ENCODE measurements at places on chromosomes 7 and 10.

- DNase-seq, result no peak
Observed at GRCh38 chr10:62000726-62001125, 99.2 kb downstream of the ARID5B start.

DNA sequence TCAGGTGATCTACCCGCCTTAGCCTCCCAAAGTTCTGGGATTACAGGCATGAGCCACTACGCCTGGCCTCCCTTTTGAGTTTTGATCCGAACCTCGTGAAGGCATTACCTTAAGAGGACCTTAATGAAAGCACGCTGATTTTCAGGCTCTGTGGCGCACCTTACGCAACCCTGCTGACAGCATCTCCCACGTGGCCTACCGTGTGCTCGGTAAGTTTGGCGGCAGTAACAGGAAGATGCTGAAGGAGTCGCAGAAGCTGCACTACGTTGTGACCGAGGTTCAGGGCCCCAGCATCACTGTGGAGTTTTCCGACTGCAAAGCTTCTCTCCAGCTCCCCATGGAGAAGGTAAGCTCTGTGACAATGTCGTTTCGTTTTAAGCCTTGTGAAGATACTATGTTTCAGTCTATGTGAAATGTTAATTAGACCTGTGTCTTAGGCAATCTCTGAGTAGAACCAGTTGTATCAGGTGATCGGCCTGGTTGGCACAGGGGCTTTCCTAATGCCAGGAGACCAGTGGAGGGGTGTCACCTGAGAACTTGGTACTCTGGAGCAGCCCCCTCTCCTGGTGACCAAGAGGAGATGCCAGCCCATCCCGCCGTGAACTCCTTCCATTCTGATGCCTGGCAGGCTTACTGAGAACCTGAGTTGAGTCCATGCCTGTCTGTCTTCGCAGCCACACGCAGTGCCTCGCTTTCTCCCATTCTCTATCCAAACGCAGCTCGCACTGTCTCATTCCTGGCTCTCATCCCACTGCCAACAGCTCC, 43.5 kb downstream of the TRRAP start:
- no peak for DNase-seq

DNA sequence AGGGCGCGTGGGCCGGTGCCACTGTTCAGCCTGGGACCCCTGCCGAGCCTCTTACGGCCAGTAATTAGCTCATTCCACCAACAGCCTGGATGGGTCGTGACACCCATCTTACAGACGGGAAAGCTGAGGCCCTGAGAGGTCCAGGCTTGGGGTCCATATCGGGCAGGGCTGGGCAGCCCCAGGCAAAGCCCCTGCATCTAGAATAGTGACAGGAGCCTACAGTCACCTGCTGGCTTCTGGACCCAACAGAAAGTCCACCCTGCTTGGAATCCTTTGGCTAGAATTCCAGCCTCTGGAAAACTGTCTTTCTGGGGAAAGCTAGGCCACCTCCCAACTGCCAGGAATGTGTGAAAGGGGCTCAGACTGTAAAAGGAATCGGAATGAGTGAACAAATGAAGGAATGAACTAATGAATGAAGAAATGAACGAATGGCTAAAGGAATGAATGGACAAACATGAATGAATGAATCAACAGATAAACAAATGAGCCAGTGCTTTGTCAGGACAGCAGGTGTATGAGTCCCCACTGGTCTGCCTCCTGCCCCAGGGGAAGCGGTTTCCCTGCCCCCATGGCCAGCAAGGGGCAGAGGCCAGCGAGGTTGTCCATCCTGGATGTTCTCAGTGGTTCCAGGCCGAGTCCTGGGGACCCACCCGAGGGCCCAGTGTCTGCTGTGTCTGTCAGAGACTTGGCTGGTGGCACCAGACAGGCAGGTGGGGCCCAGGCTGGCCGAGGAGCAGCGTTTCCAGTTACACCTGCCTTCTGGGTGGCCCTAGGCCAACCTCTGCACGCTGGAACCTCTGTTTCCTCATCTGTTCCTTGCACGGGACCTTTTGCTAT, 24.1 kb upstream of the PDGFA start:
- no peak for DNase-seq

GRCh38 chr7:44646176-44646920, 39.9 kb downstream of the OGDH start:
- no peak for DNase-seq

- DNase-seq, result no peak
Observed at GRCh38 chr7:108372618-108373017, 83.6 kb downstream of the NRCAM start.

DNA sequence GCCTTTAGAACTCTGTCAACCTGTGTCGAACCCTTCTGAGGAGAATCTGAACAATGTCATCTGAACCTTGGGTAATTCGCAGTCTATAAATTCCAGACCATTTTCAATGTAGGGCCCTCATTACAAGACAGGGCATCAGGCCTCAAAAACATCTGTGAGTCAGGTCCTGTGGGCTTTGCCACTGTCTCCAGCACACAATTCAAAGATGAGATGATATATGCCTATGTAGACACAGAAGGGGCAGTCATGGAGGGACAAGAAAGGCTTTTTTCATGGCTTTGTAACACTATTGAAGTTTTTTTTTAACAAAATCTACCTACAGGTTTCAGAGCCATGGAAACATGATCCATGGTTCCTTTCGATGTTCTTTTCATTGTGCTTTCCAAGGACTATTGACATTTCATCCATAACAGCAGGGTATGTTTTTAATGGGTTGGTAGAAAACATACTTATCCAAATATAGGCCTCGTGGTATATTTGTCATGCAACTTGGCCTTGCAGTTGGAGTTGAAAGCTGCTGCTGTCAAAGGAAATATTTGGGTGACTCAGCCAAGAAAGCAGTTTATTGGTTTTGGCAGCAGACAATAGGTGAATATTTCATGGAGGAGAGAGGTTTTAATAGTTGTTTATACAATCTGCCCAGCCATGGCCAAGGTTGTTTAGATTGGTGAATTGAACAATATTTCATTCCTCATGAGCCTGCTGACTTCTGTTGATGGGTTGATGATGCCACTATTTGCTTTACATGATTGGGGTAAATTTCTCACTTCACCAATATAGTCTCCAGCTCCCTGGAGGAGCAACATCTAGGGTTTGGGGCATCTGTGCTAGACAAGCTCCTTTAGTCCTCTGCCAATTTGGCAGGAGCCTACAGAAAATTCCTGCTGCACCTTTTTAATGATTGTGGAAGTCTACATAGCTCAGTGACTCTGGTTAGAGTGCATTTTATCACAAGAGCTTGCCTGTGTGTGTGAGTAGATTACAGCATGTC, 158.4 kb upstream of the TMEM72 start:
- no peak for DNase-seq

GRCh38 chr7:19470031-19470430, 238.8 kb downstream of the POLR1F start:
- DNase-seq, result no peak

- no peak for DNase-seq
Observed at GRCh38 chr7:69531050-69531449, 67.2 kb upstream of the AUTS2 start.

- DNase-seq, result no peak
Observed at GRCh38 chr7:111518264-111518663, 44.0 kb downstream of the IMMP2L start.

- no peak for DNase-seq
Observed at GRCh38 chr7:50854831-50855230, 72.1 kb upstream of the GRB10 start.

DNA sequence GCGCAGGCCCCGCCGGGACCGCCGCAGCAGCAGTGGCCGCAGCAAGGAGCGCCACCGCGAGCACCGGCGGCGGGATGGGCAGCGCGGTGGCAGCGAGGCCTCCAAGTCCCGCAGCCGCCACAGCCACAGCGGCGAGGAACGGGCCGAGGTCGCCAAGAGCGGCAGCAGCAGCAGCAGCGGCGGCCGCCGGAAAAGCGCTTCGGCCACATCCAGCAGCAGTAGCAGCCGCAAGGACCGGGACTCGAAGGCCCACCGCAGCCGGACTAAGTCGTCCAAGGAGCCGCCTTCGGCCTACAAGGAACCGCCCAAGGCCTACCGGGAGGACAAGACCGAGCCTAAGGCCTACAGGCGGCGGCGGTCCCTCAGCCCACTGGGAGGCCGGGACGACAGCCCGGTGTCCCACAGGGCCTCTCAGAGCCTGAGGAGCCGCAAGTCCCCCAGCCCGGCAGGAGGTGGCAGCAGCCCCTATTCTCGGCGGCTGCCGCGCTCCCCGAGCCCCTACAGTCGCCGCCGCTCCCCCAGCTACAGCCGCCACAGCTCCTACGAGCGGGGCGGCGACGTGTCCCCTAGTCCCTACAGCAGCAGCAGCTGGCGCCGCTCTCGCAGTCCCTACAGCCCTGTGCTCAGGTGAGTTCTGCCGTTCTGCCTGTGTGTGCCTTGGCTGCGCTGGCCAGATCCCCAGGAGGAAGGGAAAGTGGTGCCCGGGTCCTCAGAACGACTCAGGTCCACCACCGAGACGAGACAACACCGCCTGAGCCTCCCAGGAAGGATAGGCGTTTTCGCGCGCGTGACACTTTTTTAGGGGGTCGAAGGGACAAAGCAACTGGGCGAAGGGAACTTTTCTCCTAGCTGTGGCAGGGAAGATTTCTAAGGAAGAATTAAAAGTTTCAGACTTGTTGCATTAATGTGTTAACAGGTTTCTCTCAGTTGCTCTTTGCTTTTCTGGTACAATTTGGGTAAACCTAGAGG, 1.5 kb downstream of the CDK13 start:
- no peak for DNase-seq

DNA sequence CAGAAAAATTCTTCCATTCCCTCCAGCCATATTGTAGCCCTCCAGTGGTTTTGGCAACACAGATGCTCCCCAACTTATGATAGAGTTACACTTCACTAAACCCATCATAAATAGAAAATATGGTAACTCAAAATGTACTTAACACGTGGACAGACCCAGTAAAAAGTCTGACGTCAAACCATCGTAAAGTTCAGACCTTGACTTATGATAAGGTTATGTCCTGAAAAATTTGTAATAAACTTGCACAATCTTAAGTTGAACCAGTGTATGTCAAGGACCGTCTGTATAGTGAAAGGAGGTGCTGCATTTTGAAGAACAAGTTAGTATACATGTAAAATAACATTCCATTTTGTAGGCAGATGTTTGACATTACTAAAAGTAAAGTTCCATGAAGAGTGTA, 142.8 kb downstream of the NSUN6 start:
- DNase-seq, result no peak

DNA sequence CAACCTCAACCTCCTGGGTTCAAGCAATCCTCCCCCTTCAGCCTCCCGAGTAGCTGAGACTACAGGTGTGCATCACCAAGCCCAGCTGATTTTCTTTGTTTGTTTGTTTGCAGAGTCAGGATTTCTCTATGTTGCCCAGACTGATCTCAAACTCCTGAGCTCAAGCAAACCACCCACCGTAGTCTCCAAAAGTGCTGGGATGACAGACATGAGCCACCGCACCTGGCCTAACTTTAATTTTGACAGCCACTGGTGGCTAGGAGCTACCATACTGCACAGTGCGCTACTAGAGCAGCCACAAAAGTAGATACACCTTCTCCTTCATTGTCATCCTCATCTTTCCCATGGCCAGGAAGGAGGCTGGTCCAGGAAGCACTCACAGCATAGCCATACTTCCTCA, 31.2 kb upstream of the GATA3 start:
- no peak for DNase-seq

- DNase-seq, result no peak
Observed at GRCh38 chr7:138853448-138853847, 55.5 kb upstream of the ATP6V0A4 start.

GRCh38 chr10:79234391-79235315, 112.6 kb upstream of the PPIF start:
- DNase-seq, result no peak

GRCh38 chr7:47957156-47957555, 8.9 kb upstream of the PKD1L1 start:
- DNase-seq, result no peak

- no peak for DNase-seq
Observed at GRCh38 chr10:88232983-88233543, 350.1 kb downstream of the RNLS start.

GRCh38 chr7:38281266-38281665, 7.8 kb upstream of the TARP start:
- no peak for DNase-seq

- no peak for DNase-seq
Observed at GRCh38 chr7:30751696-30752273, at the start of gene INMT. TSS of gene INMT (plus strand) at chr7:30752135. CDS start at chr7:30752151, 16 bp downstream.

DNA sequence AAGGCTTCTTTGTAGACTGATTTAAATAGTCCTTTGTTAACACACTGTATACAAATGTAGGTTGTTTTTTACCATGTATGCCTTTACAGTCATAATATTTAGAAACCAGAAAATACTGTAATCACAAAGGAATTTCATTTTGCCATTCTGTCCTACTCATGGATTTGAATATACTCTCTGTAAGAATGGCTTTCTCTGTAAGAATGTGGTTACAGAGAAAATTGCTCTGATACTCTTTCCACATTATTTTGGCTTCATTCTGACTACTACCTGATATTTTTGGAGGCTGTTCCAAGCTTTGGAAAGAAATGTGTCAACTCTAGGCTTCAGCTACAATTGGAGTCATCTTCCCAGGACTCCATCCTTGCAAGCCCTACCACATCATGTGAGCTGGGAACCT, 23.5 kb downstream of the CH25H start:
- no peak for DNase-seq

DNA sequence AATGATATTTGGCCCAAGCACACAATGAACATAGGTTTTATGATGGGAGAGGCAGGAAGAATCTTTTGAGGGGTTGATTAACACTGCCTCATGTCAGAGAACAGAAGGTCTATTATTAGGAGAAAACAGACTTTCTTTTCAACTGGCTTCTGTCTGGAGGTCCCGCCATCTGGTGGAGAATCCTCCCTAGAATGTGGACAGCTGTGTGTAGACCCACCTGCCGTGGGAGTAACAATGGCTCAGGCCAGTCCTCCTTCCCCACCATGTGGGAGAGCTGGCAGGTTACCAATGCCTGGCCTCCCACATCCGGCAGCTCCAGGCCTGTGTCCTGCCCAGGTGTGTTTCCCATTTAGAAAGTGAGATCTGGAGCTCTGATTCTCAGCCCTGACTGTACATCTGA, 70.4 kb upstream of the AOAH start:
- DNase-seq, result no peak

DNA sequence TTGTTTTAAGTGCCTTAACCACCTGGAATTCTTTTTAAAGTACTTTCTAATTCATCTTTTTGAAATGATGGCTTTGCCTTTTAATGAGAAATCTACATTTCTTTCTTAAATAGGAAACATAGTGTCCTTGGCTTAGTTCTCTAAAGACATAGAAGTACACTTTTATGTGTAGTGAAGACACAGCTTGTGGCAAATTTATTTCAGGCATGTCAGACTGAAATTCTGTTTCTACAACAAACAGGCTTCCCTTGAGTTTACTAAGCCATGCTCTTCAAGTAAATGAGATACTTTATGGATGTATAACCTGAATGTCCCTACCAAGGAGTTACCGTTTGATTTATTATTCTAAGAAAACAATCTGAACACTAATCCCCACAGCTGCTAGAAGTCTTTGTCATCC, 136.9 kb upstream of the MAGI2 start:
- DNase-seq, result no peak

- no peak for DNase-seq
Observed at GRCh38 chr7:25196132-25196896, 32.0 kb downstream of the NPVF start.

- DNase-seq, result no peak
Observed at GRCh38 chr10:92027141-92027540, 103.6 kb downstream of the BTAF1 start.

All from GM19239 (cell line).